Bronchus fibroblast of lung (primary cell): ENCODE measurements at places on chromosomes 7 and 10. TPM values are rescaled to one million over a fixed set of nuclear protein-coding genes. Genes with fewer than 3 reads are reported as not detected.

MICU1 gene
- 36.7 and 37.2 TPM in 2 replicates for total RNA-seq

CUZD1 gene
- total RNA-seq, result 0.45 and 0.84 TPM in 2 replicates

CCT6A gene
- total RNA-seq, result 153 and 157 TPM in 2 replicates

RRP12 gene
- total RNA-seq, result 20.7 and 21.0 TPM in 2 replicates

WNT8B gene
- total RNA-seq, result not detected in 2 replicates

SMKR1 gene
- total RNA-seq, result 0.17 TPM in 1 of 2 replicates, not detected in the other

UBE2D4 gene
- total RNA-seq, result 15.0 and 16.9 TPM in 2 replicates

COL13A1 gene
- 17.4 and 24.4 TPM in 2 replicates for total RNA-seq

DPYSL4 gene
- 5.9 and 7.1 TPM in 2 replicates for total RNA-seq

MKX gene
- total RNA-seq, result 1.0 and 1.2 TPM in 2 replicates

PRSS1 gene
- not detected in 2 replicates for total RNA-seq

COL17A1 gene
- total RNA-seq, result under 0.01 and 0.15 TPM in 2 replicates

ASB10 gene
- not detected in 2 replicates for total RNA-seq

FGFR2 gene
- total RNA-seq, result 0.34 TPM in 1 of 2 replicates, not detected in the other

LDB1 gene
- total RNA-seq, result 29.6 and 34.3 TPM in 2 replicates

CYP3A7 gene
- total RNA-seq, result 0.34 TPM in 1 of 2 replicates, not detected in the other
